Uterus (tissue), 4 donors: ENCODE measurements at places on chromosomes 7 and 10. TPM values are rescaled to one million over a fixed set of nuclear protein-coding genes. Genes with fewer than 3 reads are reported as not detected.
A peak's percentile ranks its signal among the peaks of the same experiment; 100 is the strongest.

SRPK2 gene
- total RNA-seq, result 40.0 TPM

GRCh38 chr10:76305930-76306615 is 874.6 kb downstream of the LRMDA start:
- no peak overlapping the region for H3K27ac ChIP-seq
- no peak overlapping the region for H3K4me3 ChIP-seq
- no peak for DNase-seq
- H3K36me3 ChIP-seq, result no peaks in the 10 kb centered on the region
- no peaks in the 10 kb centered on the region for H3K27me3 ChIP-seq

DNA sequence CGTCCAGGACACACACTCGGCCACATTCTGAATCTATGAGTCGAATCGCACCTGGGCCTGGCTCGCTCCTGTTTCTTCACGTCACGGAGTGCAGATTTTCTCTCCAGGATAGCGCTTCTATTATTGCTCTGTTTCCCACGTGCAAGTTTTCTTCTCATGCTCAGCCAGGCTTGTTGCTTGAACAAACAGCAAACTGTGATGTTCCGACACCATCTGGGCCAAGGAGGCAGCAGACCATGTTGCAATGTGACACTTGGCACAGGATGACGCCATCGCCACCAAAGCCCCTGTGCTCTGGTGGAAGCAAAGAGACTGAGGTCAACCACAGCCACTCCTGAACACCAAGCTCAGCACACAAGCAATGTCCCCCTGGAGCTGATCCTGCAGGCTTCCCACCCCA is 507.1 kb upstream of the ADARB2 start:
- no peaks in the 10 kb centered on the region for H3K27me3 ChIP-seq
- DNase-seq, result no peak
- H3K27ac ChIP-seq, result no peak overlapping the region
- no peak overlapping the region for H3K4me3 ChIP-seq
- no peaks in the 10 kb centered on the region for H3K4me1 ChIP-seq

- DNase-seq, result no peak
- H3K4me3 ChIP-seq, result no peak overlapping the region
- no peaks in the 10 kb centered on the region for H3K4me1 ChIP-seq
- H3K36me3 ChIP-seq, result no peaks in the 10 kb centered on the region
- H3K27me3 ChIP-seq, result no peaks in the 10 kb centered on the region
Measured at GRCh38 chr7:108660465-108660864, 90.8 kb downstream of the DNAJB9 start.

GRCh38 chr7:47787249-47788069 is 160.8 kb downstream of the PKD1L1 start:
- H3K36me3 ChIP-seq, result no peaks in the 10 kb centered on the region
- no peaks in the 10 kb centered on the region for H3K4me1 ChIP-seq
- no peak for DNase-seq
- peak overlapping the region; percentile 85 for H3K27ac ChIP-seq
- H3K4me3 ChIP-seq, result no peak overlapping the region
- no peaks in the 10 kb centered on the region for H3K27me3 ChIP-seq

- H3K27ac ChIP-seq, result no peak overlapping the region
- H3K4me3 ChIP-seq, result no peak overlapping the region
- no peaks in the 10 kb centered on the region for H3K4me1 ChIP-seq
- no peaks in the 10 kb centered on the region for H3K27me3 ChIP-seq
- H3K36me3 ChIP-seq, result no peaks in the 10 kb centered on the region
Measured at GRCh38 chr10:102660888-102661657, 16.8 kb downstream of the TRIM8 start.

DNA sequence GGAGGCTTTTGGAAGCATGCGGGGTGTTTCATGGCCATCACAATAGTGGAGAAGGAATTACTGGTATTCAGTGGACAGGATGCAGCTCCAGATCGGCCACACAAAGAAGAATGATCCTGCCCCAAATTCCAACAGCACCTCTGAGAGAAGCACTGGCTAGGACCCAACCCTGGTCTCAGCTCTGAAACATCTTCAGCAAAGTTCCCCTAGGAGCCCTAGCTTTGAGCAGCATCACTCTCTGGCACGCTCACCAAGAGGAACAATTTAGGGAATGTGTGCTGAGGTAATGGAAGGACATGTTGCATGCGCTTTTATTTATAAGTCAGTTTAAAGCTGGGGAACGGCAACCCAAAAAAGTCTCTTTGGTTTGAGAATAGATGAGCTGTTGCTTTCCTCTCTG is 5.5 kb upstream of the OPN1SW start:
- H3K27me3 ChIP-seq, result no peaks in the 10 kb centered on the region
- H3K27ac ChIP-seq, result peak overlapping the region; percentile 2
- no peaks in the 10 kb centered on the region for H3K4me1 ChIP-seq
- DNase-seq, result peak; percentile 35
- H3K4me3 ChIP-seq, result no peak overlapping the region
- no peaks in the 10 kb centered on the region for H3K36me3 ChIP-seq
